ENCODE measurements at places on chromosomes 11 and 22.

- DNase-seq: no peak
Observed at GRCh38 chr11:119025978-119026766, 4.5 kb downstream of the SLC37A4 start.

DNA sequence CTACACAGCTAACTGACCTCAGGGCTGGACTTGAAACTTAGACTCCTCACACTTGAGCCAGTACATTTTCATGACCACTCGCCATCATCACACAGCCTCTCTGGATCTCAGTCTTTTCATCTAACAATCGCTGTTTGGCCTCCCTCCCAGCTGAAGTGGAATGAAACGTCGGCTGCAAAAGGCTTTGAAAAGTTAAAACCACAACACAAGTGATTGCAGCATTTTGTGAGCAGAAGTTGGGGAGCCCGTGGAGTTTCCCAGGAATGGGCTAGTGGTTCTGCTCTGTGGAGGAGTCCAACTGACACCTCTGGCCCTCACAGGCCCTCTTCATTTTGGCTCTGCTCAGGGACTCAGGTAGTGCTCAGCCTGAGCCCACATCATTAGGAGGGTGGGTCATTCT lies 35.9 kb upstream of the TRIM29 start:
- no peak for DNase-seq

- no peak for DNase-seq
Observed at GRCh38 chr22:47515384-47516125, 753.1 kb downstream of the TBC1D22A start.

- no peak for DNase-seq
Observed at GRCh38 chr22:25833091-25833490, 91.1 kb downstream of the MYO18B start.

DNA sequence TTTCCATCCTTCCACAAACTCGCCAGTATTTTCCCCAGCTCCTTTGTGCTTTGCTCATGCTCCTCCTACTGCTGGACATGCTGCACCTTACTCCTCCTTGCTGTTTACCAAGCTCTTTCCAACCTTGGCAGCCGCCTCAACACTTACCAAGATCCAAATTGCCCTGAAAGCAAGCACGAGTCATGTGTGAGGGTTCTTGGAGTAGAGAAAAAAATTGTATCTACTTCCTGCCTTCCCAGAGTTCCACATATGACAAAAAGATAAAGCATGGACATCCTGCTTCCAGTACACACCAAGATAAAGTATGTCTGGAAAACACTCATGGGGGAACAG lies 767.5 kb downstream of the NTM start:
- no peak for DNase-seq

GRCh38 chr11:115942011-115942410 lies 437.8 kb upstream of the CADM1 start:
- no peak for DNase-seq

DNA sequence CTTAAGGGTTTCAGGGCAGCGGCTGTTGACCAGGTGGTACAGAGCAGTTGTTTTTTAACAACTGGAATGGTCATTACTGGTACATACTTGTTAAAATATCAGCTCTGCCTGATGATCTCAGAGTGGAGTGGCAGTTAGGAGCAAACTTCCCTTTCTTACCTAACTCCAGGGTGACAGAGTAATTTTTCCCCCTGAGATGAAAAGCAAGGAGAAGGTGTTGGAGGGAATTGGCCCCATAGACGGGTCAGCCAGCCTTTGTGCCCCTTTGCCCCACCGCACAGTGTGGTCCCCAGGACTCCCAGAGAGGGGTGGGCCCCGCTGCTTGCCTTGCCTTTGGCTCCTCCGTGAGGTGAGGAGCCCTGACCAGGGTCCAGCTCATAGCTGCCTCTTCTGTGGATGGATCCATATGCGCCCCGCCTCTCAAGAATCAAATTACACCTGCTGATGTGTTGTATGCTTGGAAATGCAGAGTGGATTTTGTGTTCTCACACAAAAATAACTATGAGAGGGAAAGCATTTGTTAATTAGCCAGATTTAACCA lies 27.0 kb upstream of the SORL1-AS1 start:
- no peak for DNase-seq

GRCh38 chr11:11752679-11753078 lies 89.1 kb upstream of the USP47 start:
- DNase-seq: no peak

GRCh38 chr11:37449146-37449545 lies 851.1 kb upstream of the RAG2 start:
- DNase-seq: no peak

- no peak for DNase-seq
Observed at GRCh38 chr11:131129474-131129873, 213.2 kb upstream of the SNX19 start.

DNA sequence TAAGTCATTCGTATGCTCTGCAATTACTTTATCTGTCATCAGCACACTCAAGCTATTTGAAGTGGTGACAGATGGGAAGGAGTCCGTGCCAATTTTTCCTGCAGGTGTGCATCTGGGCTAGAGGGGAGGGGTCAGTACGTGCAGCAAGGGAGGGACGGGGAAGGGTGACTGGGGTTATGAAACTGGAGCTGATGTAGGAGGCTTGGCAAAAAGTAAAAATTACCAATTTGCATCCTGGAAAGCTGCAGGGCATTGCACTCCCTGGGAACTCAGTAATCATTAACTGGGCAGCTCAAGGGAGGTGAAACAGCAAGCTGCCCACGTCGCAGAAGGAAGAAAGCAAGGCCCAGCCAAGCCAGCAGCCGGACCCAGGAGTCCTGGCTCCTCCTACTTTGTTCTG lies 87.1 kb upstream of the TMEM45B start:
- no peak for DNase-seq

- DNase-seq: no peak
Observed at GRCh38 chr22:22446517-22446916, 62.0 kb downstream of the ZNF280B start.

DNA sequence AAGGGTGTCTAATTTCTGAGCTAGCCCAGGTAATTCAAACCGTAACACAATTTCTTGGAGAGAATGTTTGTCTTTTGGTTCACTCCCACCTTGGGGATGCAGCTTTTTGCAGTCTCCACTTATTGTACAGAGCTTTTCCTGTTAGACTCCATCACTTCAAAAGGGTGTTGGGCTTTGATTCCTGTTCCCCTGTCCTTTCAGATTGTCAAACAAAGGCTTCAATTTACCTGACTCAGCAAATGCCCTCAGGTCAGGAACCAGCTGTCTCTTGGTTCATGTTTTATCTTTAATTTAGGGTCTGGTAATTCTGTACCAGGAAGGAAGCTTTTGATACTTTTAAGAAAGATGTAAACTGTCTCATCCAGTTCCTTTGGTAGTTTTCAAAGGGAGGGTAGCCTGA lies 880.6 kb downstream of the NTM start:
- DNase-seq: no peak

DNA sequence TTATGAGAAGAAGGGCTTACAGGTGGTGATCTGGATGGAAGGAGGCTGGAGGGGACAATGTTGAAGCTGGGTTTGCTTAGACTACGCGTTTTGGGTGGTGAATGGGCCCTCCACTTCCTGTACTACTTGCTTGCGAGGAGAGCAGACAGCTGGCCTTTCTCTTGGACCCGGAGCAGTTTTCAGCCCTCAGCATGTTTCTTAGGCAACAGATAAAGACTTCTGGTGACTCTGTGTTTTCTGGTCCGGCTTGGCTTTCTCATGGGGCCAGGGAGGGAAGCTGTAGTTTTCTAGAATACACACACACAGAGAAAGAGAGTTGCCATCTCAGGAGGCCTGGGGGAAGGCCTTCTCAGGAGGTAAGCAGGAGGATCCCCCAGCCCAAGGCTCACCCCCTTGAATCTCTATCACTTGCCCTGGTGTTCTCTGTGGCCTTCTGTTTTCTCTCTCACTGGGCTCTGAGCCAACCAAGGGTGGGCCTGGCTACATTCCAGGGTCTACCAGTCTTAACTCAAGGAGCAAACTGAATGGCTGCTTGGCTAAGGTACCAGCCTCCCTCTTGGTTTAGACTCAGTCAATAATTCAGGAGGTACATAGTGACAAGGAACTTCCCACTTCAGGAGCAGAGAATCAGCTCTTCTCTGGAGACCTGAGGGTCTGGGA lies 2.4 kb downstream of the CCS start:
- DNase-seq: no peak

DNA sequence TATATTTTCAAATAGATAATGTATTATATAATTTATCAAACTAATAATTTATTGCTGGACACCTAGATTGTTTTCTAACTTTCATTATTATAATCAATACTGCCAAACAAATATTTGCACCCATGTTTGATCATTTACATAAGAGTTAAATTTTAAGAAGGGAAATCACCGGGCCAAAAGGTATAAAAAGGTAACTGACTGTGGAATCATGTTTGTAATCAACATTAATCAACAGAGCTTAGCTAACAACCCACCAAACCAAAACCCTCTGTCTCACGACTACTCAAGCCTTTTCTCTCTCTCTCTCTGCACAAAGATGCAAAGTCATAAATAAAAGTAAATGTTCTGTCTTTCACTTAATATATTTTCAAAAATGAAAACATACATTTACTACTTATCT lies 14.8 kb downstream of the LPXN start:
- DNase-seq: no peak

DNA sequence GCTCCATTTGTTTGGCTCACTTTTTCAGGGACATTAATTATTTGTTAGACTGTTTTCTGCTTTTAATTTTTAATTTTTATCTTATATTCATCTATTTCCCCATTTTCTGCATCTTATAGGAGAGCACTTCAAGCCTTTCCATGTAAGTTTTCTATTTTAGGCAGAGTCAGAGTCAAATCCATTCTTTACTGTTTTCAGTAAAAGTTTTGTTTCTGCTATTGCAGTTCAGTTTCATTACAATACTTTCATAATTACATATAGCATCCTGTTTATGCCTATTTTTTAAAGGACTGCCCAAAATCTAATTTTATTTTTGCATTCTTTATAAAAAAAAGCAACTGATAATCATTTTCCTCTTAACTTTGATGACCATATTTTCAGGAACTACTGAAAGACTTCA lies 3.8 kb upstream of the OR10A5 start:
- no peak for DNase-seq

DNA sequence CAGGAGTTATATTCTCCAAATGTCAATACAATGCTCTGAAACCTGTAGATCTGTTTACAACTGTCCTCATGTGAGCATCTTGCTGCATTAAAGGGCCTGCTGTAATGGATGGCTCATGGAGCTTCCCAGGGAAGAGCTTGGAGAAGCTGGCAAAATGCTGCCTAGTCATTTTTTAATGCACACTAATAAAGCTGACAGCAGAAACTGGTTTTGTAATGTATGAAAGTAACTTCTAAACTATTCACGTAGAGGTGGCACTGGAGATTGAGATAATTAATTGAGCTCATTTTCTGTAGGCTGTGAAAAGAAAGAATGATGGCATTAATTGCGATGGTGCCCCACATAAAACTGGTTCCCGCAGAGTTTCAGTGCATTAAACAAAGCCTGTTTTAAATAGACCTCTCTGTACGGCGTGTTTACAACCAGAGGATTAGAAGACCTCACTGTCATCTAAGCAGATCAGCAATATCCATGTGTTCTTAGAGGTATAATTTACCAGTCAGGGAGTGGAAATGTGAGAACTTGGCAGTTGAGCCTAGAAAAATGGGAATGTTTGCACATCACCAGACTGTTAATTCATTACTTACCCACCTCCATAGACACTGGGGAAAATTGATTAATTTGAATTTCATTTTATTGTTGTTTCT lies 16.0 kb downstream of the POLA2 start:
- no peak for DNase-seq

- no peak for DNase-seq
Observed at GRCh38 chr11:93143800-93144199, 54.0 kb downstream of the SLC36A4 start.

- DNase-seq: no peak
Observed at GRCh38 chr11:71384561-71384960, 63.6 kb downstream of the DHCR7 start.

DNA sequence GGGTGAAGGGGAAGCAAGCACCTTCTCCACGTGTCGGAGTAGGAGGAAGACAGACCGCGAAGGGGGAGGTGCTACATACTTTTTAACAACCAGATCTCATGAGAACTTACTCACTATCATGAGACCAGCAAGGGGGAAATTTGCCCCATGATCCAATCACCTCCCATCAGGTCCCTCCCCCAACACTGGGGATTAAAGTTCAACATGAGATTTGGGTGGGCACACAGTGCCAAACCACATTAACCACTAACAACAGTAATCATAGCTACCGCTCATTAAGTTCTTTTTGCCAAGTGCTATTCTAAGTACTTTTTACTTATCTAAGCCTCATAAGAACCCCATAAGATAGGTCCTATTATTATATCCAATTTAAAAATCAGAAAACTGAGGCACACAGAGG lies 450.5 kb upstream of the DDI1 start:
- no peak for DNase-seq

GRCh38 chr11:101434026-101434643 lies 149.7 kb downstream of the TRPC6 start:
- DNase-seq: no peak

- no peak for DNase-seq
Observed at GRCh38 chr11:25218036-25218435, 721.2 kb downstream of the LUZP2 start.

All from stimulated activated CD4-positive, alpha-beta T cell treated with anti-CD3 and anti-CD28 coated beads, Interleukin-15, amount 100 ng/mL, for 48 hours (primary cell).